EL (cell line): ENCODE measurements at places on chromosomes 12 and 14.

DNA sequence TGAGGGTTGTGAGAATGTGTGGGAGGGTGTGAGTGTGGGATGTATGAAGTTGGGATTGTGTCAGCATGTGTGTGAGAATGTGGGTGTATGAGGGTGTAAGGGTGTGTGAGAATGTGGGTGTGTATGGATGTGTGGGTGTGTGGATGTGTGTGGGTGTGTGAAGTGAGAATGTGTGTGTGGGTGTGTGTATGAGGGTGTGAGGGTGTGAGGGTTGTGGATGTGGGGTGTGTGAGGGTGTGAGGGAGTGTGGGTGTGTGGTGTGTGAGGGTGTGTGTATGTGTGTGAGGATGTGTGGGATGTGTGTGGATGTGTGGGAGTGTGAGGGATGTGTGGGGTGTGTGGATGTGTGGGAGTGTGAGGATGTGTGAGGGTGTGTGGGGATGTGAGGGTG, 37.0 kb downstream of the TMEM121 start:
- DNase-seq, result no peak

- peak; percentile 18 for DNase-seq
Measured at GRCh38 chr12:30613119-30613830, 82.4 kb downstream of the IPO8 start.

DNA sequence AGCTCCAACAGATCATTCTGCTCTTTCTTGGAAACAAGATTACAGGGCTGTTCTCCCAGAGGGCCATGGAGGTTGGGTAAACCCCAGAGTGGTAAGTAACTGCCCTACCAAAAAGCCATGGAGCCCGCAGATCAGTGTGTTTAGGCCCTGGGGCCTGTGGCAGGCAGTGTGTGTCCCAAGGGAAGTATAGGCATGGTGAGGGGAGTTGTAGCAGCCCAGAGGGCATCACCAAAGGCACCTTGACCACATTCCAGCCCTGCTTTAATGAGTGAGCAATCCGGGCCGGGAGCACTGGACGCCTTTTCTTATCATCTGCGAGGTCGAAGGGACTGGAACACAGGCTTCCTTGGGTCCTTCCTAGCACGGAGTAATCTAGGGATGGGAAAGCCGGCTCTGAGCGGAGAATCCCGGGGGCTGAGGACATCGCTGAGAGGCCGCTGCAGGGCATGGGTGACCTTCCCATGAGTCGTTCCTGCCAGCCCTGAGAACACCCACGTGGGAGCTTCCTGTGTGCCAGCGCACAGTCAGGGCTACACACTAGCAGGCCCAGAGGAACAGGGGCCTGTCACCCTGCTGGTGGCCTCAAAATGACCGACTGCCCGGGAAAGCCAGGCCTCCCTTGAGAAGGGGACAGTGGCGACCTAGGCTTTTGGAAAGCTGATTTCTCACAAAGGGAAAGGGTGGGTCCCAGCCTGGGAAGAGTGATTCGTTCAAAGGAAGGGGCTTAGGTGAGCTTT, 91.3 kb downstream of the NINJ2 start:
- peak; percentile 46 for DNase-seq

- no peak for DNase-seq
Measured at GRCh38 chr12:21337959-21338744, 3.4 kb upstream of the SLCO1A2 start.

DNA sequence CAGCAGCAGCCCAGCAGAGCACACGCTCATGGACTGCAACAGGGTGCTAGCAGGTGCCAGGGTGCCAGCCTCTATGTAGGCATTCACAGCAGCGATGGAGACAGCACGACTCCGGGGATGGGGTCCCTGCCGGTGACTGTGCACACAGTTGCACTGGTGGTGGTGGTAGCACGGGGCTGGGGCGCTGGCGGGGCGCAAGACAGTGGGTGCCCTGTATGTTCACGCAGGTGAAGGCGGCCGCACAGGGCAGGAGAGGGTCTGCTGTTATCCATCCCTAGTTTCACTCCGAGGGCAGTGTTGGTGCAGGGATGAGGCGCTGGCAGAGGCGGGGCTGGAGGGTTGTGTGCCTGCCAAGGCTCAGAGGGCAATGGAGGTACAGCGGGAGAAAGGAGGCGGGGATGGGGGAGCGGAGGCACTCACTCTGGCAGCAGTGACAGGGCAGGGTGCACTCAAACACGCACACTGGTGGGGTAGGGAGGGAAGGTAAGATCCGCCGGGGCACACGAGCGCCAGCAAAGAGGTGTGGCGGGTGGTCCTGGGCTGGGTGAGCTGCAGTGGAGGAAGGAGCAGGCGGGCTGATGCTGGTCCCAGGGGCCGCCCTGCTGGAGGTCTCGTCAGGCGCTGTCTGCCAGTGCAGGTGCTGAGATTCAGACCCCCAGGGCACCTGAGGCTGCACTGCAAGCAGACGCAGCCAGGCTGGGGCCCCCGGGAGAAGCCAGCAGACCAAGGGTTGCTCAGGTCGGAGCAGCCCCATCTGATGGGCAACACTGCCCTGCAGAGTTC, 76.7 kb downstream of the GALC start:
- no peak for DNase-seq

DNA sequence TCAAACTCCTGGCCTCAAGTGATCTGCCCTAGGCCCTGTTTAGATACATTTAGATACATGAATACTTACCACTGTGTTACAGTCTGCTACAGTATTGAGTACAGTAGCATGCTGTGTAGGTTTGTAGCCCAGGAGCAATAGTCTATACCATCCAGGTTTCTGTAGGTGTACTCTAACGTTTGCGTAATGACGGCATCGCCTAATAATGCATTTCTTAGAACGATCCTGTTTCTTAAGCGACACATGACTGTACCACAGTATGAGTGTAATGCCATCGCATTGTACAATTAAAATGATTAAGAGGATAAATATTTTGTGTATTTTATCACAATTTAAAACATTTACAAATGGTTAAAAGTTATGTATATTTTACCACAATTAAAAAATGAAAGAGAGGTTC, 18.9 kb downstream of the TMEM120B start:
- DNase-seq, result no peak

DNA sequence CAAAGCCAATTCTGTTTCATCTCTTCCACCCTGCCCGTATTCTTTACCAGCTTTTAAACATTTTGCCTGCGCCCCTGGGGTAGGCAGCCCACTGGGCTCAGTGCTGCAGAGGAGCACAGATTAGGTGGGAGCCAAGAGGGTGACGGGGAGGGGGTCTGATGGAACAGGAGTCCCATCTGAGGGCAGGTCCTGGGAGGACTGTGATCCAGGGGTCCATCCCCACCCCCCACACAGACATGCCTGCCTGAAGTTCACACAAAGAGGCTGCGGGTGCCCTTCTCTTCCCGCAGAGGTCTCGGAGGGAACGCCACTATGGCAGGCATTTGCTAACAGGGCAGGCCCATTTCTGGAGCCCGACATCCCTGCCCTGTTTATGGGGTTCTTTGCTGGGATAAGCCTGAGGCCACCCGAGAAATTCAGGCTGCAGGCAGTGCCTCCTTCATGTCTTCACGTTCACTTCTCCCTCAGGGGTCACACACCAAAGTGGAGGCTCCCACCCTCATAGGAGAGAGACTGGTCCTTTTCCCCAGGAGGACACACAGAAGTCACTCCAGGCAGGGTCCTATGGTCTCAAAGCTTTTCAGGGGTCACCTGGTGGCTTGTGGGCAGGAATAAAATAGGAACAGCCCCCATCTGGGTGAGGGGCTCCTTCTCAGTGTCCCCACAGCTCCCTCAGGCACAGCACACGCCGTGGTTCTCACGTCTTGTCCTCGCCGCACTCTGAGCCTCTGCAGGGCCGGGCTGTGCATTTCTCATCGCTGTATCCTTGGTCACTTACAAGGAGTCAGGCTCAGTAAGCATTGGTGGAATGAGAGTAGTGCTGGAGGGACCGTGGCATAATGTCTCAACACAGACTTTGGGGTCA, 12.9 kb downstream of the VASH1 start:
- DNase-seq, result no peak

- no peak for DNase-seq
Measured at GRCh38 chr14:96803958-96804357, 6.8 kb downstream of the VRK1 start.

GRCh38 chr12:123822804-123823203, 60.7 kb downstream of the DNAH10 start:
- DNase-seq, result no peak

DNA sequence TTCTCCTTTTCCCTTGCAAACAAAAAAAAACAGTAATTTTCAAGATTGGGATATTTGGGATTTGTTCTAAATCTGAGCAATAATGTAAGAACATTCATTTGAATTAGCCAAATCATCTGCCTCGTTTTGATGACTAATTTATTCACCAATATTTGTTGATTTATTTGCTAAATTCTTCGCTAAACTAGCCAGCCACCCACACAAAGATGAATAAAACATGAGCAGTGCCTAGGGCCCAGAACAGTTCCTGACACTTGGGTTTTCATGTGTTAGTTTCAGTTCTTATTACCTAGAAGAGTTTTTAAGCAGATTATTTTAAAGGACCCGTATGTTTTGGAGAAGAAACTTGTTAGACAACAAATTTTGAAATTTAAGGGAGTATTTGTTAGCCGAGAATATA, 1.4 kb downstream of the ETNK1 start:
- DNase-seq, result peak; percentile 35

DNA sequence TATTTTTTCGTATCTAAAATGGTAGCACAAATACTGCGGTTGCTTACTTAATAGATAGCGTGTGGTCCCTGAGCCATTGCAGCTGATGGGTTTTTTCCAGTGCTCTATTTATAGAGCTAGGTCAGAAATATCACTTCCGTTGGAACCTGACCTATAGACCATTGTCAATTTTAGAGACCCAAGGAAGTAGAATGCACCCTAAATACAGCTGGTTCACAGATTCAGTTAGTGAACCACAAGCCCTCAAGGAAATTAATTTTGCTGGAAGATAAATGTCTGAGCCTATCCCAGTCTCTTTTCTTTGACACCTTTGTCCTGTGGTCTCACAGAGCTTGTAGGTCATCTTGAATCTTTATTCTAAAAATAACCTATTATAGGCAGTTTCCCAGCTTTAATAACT, 391.0 kb downstream of the ZFP36L1 start:
- no peak for DNase-seq

- no peak for DNase-seq
Measured at GRCh38 chr12:89840162-89840922, 131.7 kb upstream of the ATP2B1 start.

DNA sequence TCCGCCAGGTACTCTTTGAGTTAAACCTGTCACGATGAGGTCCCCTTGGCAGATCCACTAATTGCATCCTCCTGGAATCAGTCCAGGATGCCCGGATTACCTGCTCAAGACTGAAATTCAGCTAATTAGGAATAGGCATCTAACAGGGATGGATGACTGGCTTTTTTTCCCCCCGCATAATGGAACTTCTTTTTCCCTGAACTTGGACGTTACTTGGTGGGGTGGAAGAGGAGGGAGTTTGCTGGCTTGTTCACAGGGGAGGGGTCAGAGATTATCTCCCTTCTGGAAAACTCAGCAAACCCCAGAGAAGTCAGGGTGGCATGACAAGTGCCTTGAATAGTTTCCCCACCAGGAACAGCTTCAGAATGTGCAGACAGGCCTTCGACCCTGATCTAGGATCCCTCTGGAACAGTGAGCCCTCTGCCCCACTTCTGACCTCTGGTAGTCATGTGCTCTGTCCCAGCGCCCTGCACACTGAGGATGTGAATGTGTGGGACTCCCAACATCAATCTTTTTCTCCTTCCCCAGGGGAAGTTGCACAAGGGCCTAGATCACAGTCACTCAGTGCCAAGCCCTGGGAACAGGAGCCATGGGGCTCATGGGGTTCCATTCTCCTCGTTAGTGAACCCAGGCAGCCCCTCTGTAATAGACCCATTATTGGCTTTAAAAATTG, 142.5 kb downstream of the SMOC1 start:
- DNase-seq, result no peak

- no peak for DNase-seq
Measured at GRCh38 chr14:33206981-33207380, 268.3 kb downstream of the NPAS3 start.

- DNase-seq, result no peak
Measured at GRCh38 chr12:100544165-100544564, 29.3 kb upstream of the GAS2L3 start.

- no peak for DNase-seq
Measured at GRCh38 chr14:71625891-71626701, 306.1 kb upstream of the RGS6 start.

DNA sequence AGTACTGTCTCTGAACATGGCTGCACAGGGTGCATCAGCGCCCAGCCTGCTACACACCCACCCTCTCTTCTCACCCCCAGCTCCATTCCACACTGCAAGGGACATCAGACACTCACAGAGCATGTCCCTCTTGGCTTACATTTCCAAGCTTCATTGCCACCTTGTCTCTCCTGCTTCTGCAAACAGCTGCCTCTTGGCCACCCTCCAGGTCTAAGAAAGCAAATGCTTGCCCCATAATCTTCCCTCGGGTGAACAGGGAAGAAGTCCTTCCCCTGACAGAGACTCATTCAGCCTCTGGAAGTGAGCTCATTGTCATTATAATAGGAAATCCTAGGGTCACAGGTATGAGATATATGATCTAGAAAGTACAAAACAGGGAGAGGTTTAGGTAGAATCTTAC, 505.2 kb downstream of the RMST start:
- no peak for DNase-seq

DNA sequence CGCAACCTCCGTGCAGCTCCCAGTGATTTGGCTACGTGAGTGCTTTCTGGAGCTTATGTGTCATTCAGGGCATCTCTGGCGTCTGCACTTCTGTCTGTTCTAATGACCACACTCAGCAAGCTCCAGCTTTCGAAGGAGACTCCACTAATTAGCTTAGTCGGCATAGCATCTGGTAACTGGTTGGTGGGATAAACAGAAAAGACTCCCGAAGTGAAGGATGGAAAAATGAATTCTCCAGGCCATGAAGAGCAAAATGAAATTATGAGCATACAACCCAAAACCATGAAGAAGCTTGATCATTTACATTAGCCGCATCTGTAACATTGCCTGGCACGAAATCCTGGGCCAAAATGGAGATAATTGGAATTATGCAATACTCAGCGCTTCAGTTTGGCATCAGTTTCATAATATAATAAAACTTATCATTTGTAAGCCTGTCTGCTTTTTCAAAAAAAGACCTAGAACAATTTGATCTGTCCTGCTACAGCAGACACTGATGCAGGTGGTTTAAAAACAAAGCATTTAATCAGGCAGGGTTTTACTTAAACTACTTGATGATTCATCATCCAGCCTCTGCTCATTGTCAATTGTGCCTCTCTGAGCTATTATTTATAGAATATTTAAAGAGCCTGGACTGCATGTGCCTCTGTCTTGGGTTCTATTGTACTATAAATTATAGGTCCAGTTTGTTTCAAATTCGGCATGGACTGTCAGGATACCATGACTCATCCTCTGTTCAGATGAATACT, 87.4 kb downstream of the SYT1 start:
- DNase-seq, result peak; percentile 3

- no peak for DNase-seq
Measured at GRCh38 chr12:129966146-129966995, 62.5 kb upstream of the TMEM132D start.

GRCh38 chr12:94644141-94644979, 6.0 kb downstream of the TMCC3 start:
- DNase-seq, result peak; percentile 76

GRCh38 chr12:93572712-93573551, 457 bp downstream of the SOCS2 start:
- DNase-seq, result peak; percentile 64

DNA sequence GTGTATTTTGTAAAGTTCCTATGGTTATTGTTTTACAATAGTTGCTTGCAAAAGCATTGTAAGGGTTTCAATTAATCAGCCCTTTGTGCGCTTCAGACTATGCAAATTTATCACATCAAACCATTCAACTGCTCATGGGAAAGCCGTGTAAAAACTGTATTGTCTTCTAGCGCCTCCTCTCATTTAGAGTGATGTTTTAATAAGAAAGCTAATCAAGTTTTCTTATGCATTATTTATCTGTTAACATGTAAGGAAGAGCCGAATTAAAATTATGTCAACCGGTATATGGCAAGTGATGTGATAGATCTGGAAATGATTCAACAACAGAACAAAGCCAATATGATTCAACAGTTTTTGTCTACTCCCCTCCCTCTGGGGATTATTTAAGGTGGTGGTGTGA, 92.5 kb upstream of the RFX4 start:
- no peak for DNase-seq
